Activated effector memory CD4-positive, alpha-beta T cell treated with anti-CD3 and anti-CD28 coated beads, Interleukin-2, amount 50 U/mL, for 16 hours (primary cell): ENCODE measurements at places on chromosomes 6 and 20.
A peak's percentile ranks its signal among the peaks of the same experiment; 100 is the strongest.

GRCh38 chr6:15036690-15037245 lies 209.1 kb upstream of the JARID2 start:
- DNase-seq, result no peak

GRCh38 chr6:130620338-130620781 lies 206.8 kb upstream of the SMLR1 start:
- no peak for DNase-seq

DNA sequence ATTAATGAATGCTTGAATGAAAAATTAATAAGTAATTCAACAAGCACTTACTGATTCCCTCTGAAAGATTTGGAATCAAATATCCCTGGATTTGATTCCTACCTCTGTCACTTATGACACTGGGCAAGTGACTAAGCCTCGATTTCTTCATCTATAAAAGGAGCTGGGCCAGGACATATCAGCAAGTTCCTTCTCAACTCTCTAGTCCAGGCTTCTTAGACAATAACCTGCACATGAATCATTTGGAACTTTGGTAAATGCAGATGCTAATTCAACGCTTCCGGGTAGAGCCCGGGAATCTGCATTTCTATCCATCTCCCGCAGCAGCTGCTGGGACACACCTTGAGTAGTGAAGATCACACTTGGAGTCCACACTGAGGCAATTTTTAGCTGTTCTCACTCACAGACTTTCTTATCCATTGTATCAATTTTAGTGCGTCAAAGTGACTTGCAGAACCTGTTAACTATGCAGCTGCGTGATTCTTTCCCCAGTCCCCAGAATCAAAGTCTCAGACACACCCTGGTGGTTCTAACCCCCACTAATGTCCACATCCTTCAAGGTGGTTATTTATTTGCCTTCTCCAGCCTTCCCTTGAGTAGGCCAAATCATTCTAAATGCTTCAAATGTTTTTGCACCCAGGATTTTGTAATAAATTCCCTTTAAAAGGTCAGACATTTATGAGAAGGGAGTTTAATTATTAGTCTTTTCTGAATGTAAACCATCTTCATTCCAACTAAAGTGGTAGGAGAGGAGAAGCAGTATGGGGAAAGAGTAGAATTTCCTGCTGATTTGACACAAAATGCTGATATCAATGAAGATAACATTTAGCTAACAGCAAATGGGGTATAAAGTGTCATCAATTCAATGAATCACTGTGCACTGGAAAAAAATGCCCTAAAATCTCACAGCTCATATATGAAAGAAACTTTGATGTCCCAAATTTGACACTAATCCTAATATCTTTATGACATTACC lies 26.0 kb upstream of the CCND3 start:
- DNase-seq, result no peak

DNA sequence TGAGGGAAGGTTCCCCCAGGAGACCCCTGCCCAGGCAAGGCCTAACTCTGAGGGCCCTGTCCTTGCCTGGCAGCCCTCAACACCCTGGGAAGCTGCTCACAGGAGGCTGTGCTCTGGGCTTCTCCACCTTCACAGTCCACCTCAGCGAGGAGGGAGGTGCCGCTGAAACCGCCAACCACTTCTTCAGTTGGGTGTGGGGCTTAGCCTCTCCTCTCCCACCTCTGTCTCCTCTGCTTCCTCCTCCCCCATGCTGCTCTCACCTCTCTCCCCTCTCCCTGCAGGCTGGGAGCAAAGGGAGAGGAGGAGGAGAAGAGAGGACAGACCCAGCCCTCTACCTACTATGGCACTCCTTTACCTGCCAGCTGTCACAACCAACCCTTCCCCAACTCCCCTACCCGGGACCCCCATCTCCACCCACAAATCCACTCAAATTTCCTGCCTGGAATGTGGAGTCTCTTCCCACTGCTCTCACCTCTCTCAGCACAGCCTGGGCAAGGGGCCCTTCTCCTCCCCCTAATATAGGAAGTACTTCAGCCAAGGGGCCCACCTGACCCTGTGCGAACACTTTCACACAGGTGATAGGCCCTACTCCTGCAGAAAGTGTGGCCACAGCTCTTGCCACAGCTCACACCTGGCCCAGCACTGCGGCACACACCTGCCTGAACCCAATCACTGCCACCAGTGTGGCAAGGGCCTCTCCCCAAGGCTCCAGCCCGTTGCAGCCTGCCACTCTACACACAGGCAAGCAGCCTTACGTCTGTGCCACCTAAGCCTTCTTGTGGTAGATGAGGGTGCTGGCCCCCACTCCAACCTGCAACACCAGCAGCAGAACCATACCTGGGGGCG lies 7.2 kb downstream of the RING1 start:
- DNase-seq, result peak; percentile 60

DNA sequence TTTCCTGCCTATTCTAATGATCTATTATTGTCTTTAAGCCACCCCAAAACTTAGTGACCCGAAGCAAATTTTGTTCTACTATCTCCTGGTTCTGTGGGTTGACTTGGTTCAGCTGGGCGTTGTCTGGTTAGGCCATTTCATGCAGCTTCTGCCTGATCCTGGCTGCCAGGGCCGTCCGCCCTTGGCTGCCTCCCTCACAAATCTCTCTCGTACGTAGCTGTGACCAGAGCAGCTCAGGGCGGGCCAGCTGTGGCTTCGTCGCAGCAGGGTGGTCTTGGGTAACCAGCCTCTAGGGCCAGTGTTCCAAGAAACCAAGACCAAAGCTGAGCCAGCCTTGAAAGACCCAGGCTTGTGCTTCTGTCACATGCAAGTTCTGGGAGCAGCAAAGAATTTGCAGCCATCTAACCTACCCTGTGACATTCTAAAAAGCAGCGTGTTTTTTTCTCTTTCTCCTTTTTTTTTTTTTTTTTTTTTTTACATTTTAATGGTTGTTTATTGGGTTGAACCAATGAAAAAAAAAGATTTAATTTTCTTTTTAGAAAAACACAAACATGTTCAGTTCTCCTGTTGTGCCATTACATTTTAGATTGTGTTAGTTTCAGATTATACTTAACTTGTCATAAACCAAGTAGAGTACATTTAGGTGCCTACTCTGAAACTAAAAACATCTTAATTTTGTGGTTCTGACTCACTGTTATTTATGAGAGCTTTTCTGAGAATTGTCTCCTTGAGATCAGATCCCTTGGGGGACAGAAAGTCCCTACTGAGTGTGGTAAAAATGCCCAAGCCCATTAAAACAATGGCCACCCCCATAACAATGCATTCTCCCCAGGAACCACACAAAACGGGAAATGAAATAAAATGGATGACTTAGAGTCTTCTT lies 83.9 kb downstream of the ZDHHC14 start:
- DNase-seq, result no peak

GRCh38 chr6:139060332-139060731 lies 31.8 kb downstream of the ABRACL start:
- DNase-seq, result no peak

DNA sequence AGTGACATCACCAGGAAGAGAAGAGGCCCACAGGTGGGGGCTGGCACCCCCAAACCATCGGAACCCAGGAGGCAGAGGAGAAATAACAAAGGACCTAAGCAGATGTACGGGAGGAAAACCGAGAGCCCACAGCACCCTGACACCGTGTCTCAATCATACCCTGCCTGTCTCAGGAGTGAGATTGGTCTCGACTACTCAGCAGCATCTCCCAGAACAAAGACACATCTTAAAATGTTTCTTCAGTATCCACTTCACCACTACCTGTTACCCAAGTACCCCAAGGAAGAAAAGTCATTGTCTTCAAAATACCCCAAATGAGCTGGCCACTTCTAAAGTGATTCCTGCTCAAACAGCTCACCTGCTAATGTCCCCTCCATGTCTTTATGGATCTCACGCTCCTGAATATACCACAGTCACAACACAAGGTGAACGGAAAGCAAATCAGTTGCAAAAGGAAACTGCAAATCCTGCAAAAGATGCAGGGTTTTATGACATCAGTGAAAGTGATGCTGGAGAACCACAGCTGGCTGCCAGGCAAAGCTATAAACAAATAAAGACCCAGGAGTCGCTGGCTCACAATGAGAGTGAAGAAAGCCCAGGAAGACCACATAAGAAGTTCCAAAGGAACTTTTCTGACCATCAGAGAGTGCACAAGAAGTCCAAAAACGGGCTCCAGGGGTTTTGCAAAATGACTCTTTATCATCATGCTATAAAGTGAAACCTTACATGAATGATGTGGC lies 44.1 kb downstream of the PREX1 start:
- peak; percentile 71 for DNase-seq

- peak; percentile 55 for DNase-seq
These were observed 11.2 kb upstream of the SERPINB9 start for GRCh38 chr6:2914318-2914660.
